Pancreas (tissue), 10 donors: ENCODE measurements at places on chromosomes 3 and 15.

GRCh38 chr3:96537165-96537564, 277.2 kb upstream of the EPHA6 start:
- DNase-seq: no peak

GRCh38 chr15:34301058-34301457, 36.5 kb downstream of the SLC12A6 start:
- DNase-seq: no peak

DNA sequence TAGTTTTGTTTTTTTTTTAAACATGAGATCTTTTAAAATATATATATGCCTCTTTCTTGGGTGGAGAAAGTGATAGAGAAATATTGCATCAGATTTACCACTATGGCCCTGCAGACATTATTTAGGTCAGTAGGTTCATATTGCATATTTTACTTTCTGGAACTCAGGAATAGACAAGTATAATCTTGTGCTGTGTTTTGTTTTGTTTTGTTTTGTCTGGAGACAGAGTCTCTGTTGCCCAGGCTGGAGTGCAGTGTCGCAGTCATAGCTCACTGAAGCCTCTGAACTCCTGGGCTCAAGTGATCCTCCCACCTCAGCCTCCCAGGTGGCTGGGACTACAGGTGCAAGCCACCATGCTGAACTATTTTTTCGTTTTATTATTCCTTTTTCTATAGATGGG, 21.5 kb upstream of the DUT start:
- DNase-seq: no peak

GRCh38 chr15:64772488-64772887, 2.9 kb downstream of the RBPMS2 start:
- no peak for DNase-seq

- no peak for DNase-seq
These were observed 142.8 kb upstream of the PLSCR5 start for GRCh38 chr3:146747928-146748327.

GRCh38 chr3:196189566-196190347, 21.4 kb downstream of the ZDHHC19 start:
- DNase-seq: no peak

- no peak for DNase-seq
These were observed 356.6 kb upstream of the GRM7 start for GRCh38 chr3:6504347-6504746.

DNA sequence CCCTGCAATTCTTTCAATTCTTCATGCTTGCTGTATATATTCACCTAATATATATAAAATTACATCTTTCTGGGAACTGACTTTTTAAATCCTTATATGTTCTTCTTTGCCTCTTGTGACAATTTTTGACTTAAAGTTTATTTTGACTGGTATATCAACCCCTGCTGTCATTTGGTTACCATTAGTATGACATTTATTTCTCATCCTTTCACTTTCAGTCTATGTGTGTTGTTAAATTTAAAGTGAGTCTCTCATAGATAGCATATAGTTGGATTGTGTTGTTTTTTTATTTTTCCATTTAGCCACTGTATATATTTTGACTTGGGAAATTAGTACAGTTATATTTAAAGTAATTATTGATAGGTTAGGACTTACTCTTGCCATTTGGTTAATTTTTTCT, 194.9 kb downstream of the DPH6 start:
- no peak for DNase-seq

DNA sequence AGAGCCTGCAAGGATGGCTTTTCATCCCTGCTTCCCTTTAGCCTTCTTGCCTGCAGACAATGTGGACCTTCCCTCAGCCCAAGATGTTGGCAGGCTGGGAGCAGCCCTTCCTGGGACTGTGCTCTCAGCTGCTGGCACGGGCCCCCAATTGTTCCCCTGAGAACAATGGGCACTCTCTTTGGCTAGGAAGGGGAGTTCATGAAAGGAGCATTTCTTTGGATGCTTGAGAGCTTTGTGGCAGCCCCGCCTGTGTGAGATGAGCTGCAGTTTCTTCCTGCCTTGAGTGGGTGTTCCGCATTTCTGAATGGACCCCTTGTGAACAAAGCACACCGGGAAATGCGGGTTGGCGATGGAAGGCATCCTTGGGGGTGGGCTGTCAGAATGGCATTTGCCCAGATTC, 35.0 kb upstream of the BSN start:
- DNase-seq: no peak

DNA sequence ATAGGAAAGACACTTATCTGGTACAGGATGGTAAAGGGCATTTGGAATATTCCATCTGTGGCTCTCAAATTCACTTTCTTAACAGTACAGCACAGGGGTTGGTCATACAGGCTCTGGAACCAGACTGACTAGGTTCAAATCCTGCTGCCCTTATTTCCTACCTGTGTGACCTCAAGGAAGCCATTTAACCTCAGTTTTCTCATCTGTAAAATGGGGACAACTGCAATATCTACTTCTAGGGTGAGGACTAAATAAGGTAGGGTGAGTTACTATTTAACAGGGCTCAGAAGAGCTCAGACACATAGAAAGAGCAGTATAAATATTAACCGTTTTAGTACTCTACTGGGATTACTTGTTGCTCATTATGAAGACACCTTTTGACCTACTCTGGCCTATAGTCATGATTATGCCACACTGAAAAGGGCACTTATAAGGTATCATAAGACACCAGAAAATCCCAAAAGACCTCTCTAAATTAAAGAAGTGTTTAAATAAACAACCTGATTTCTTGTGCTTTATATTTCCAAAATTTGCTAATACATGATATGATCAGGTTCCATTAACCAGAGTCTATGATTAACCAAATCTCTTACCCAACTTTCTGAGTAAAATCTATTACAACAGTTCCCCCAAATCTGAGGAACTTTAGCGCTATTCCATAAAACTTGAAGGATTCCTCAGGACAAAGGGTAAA, 6.5 kb downstream of the RFTN1 start:
- no peak for DNase-seq

- DNase-seq: peak; percentile 33
These were observed 489 bp downstream of the CSPG5 start for GRCh38 chr3:47578119-47578632.

DNA sequence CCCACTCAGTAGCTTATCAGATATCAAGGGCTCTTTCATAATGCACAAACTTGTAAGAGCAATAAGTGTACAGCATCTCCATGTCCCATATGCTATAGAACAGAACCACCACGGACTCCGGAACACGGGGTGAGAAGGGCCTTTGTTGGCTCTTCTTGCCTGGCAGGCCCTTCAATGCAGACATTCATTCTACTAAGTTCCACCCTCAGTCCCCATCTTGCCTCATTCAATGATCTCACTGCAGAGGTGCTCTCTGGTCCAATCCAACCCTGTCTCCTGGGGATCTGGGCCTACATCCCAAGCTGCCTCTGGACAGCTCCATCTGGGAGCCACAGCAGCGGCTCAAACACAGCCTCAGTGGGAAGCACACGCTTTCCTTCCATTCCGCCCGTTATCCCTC, 16.8 kb downstream of the HACD2 start:
- no peak for DNase-seq

- DNase-seq: no peak
These were observed 18.3 kb downstream of the CEP63 start for GRCh38 chr3:134504132-134504531.

- no peak for DNase-seq
These were observed 26.5 kb downstream of the ANKDD1A start for GRCh38 chr15:64938192-64938591.
